ENCODE measurements at places on chromosomes 6 and 20.

GRCh38 chr6:10550764-10551163 lies 29.6 kb downstream of the GCNT2 start:
- DNase-seq = no peak

DNA sequence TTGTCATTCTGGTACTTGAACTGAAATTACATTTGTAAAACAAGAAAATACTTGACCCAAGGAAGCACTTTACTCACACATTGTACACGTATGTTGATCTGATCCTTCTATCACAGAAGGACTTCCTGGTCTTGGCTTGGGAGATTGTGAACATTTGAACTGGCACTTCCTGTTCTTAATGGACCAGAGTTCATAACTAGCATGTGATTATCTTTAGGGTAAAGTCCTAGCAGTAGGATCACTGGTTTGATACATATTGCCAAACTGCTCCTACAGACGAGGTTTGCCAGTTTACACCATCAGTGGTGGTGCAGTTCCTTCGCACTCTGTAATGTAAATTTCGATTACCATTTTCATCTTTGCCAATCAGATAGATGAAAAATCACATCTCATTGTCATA lies 12.7 kb downstream of the HECA start:
- DNase-seq = no peak

DNA sequence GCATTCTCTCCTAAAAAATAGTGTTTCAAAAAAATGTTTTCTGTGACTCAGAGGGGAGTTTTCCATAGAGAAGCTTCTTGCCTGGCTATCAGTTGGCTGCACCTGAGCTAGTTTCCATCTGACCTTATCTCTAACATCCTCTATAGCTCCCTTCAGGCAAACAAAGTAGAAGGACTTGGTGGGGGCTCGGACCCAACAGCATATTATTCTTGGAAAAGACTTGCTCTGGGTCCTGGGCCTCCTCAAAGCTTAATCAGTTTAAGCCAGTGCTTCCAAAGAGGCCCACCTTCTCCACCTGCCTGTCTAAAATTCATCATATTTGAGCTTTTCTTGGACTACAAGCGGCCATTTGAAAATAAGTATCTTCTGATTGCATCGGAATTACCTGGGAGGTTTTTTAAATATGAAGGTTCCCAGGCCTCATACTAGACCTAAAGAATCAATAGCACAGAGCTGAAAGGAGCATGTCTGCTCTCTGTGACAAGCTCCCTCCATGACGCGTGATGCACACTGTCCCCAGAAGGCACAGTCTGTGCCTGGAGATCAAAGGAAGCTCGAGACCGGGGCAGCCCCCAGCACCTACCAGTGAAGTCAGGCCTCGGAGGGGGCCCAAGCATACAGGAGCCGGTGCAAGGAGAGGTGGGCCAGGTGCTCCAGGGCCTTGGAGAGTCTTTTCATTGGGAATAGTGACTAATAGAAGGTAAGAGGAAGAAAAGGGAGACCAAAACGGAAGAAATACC lies 80.6 kb upstream of the HIVEP1 start:
- DNase-seq = no peak

DNA sequence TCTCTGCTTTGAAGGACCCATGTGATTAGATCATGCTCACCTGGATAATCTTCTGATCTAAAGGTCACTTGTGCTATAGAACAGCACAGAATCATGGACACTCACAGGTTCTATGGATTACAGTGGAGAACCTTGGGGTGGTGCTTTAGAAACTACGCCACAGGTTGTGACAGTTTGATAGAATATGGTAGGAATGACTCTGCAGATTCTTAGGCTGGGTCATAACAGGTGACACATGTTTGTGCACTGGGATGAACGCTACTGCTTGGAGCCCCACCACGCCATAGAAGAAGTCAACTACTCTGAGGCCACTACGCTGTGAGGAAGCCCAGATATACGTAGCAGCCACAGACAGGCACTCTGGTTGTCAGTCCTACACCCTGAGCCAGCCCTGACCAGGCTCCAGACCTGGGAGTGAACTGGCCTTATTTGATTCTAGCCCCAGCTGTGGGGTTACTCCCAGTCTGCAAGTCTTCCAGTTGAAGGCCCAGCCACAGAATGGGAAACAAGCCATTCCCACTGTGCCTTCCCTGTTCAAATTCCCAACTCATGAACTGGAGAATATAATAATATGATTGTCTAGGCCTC lies 99.0 kb upstream of the SLC24A3 start:
- DNase-seq = no peak

DNA sequence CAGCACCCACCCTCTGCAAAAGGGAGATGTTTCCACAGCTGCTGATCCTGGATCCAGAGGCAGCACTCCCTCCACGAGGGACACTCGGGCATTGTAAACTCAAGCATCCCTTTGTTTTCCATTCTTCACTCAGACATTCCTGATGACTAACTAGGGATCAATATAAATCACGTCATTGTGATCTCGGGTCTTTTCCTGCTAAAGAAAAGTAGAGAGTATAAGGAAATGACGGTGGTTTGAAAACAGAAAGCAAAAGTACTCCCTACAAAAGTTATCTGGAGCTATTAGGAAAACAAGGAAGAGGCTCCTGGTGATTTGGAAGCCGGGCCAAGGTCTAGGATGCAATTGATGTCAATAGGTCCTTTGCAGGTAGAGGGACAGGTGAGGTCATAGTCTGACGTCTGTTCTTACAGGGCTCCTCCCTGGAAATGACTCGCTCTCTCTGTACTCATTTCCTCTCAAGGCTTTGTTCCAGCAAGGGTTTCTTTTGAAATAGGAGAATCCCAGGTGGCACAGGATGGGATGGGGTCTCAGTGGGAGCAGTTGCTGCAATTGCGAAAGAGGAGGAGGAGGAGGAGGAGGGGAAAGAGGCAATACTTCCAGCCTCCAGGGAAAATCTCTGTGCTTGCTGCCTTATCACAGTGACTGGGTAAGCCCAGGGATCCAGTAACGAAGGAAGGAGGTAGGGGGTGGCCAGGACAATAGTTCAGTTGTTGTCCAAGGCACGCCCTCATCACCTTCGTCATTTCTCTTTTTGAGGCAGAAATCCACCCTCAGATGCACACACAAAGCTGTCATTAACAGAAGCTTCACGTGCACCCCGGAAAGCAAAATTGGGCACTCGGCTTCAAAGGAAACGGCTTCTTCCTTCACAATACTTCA lies 222.8 kb downstream of the LY86 start:
- DNase-seq = peak; percentile 89

GRCh38 chr20:7151676-7152470 lies 384.4 kb downstream of the BMP2 start:
- no peak for DNase-seq

DNA sequence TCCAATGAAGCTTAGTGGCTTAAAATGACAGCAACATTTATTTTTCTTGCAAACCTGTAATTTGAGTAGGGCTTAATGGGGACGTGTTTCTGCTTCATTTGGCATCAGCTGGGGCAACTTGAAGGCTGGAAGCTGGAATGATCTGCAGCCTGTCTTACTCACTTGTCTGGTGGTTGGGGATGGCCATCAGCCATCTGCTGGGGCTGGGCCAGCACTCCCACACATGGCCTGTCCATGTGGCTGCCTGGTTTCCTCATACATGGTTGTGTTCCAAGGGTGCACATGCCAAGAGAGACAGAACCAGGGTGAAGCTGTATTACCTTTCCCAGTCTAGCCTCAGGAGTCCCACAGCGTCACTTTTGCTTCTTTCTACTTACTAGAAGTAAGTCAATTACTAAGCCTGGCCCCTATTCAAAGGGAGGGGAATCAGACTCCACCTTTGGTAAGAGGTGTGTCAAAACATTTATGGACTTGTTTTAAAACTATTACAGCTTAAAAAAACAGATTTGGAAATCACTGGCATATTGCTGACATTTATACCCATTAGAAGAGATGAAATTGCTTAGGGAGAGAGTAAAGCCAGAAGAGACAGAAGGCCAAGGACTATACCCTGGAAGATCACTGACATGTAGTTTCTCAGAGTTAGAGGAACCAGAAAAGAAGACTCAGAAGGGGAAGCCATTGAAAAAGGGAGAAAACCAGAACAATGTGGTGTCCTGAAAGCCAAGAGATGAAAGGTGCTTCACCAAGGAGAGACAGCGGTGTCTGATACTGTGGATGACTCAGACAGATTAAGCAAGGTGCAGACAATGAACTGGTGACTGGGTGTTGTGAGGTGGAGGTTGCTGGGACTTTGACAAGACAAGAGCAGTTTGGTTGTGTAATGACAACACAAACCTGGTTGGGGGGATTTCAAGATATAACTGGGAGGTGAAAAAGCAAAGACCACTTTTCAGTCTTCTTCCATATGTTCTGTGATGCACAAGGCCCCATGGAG lies 345.2 kb downstream of the GJA1 start:
- DNase-seq = peak; percentile 49

- DNase-seq = no peak
Observed at GRCh38 chr20:62230276-62230675, 8.0 kb upstream of the OSBPL2 start.

DNA sequence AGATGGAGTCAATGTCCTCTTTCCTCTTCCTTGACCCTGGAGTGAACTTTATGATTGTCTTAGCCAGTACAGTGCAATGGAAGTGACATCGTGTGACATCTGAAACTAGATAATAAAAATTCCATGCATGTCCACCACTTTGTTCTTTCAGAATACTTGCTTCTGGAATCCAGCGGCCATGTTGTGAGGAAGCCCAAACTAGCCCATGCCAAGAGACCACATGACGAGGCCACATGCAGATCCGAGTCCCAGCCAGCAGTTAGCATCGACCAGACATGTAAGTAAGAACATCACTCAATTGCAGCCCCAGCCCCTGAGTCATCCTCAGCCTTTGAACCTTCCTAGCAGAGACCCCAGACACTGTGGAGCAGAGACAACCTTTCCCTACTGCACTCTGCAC lies 48.5 kb upstream of the E2F3 start:
- DNase-seq = no peak

DNA sequence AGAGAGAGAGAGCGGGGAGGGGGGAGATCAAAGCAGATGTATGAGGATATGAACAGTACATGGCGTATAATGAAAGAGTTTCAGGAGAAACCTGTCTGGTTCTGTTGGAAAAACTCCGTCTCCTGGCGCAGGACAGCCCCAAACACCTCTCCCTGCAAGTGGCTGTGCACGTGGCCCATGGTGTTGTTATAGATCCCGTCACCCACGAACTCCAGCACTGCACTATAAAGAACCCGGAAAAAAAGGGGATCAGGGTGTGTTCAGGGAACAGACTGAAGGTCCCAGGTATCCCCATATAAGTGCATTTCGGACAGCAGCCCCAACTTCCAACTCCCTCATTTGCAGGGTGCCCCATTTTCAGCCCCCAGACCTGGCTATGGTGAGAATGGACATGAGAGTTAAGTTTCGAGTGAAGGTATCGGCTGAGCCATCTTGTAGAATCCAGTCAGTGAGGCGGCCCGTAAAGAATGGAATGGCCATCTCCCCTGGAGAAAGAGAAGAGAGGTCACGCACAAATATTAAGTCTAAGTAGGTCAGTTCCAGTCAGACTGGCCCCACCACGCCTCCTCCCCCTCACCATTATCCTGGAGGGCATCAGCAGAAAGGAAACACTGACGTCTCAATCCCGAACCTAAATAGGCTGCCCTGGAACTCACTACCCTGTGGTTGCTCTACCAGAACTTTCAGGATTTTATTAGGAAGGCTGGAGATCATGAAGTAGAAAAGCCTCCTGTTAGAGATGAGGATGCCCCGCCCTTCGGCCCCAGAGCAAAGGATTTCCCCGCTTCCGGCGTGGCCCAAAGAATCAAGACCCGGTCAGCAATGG lies 1.3 kb downstream of the TAP1 start:
- no peak for DNase-seq

- DNase-seq = no peak
Observed at GRCh38 chr20:26208296-26209091, 511.8 kb upstream of the ZNF337 start.

DNA sequence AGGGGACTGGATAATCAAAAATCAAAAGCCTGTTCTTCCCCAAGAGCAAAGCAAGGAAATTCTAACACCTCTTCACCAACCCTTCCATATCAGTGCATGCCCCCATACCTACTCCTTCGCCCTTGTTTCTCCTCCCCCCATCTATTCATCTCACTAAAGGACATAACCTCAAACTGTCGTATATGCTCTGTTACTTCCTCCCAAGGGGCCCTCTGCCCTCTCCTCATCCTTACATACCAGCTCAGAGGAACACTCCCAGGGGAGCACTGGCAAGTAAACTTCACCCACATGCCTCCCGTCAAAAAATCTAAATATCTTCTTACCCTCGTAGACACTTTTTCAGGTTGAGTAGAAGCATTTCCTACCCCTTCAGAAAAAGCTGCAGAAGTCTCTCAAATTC lies 9.4 kb upstream of the ADTRP start:
- no peak for DNase-seq

DNA sequence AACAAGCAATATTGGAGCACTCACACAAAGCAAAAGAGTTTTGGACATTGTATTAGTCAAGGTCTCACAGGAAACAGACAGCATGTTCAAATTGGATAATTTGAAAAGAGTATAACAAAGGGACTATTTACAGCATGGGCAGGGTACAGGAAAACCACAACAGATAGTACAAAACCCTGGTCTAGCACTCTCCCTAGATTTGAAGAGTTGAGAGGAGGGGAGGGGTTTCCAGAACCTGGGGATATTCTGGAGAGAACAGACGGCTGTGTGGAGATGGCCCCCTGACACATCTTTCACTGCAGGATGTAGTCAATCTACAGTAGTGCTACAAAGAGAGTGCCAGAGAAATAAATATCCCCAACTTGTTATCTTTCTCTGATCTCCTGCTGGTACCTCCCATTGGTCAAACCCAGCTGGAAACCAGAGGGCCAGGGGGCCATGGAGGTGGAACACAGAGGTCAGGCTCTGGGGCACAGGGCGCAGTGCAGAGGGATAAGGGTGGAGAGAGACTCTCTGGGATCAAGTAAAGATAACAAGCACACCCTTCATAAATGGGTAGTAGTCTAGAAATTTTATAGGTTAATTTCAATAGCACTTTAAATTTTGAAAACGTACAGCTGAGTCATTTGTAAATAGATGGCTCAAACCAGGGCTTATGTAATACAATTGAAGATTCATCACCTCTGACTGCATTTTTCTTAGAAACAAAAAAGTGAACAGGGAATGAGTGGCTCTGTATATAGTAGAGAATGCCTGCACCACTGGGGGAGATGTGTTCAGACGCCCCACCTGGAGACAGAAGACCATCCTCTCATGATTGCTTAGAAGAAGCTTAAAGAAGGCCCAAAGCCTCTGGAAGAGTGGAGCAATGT lies 25.7 kb downstream of the RCAN2 start:
- no peak for DNase-seq

GRCh38 chr20:37944456-37944981 lies 41.6 kb downstream of the VSTM2L start:
- DNase-seq = no peak

DNA sequence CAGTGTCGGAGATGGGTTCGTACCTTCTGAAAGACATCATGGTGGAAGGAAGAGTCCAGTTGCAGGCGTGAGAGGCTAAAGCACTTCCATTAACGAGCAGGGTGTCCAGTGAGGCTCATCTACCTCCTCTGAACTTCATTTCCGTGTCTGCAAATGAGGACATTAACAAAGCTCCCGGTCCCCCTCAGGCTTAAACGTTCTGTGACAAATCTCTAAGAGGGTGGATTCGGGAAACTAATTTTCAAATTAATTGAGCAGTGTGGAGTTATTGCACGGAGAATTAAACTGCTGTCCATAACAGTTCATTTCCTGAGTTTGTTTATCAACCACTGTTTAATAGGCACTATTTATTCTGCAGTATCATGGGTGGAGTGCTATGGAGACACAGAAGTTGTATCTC lies 68.2 kb downstream of the TRMT6 start:
- no peak for DNase-seq

All from NCI-H2081 (cell line).